ENCODE measurements at places on chromosomes 16 and 17. TPM values are rescaled to one million over a fixed set of nuclear protein-coding genes. Genes with fewer than 3 reads are reported as not detected.

The VTN gene
- 0.53 TPM for total RNA-seq

The ASB16 gene
- 0.13 TPM for total RNA-seq

The TBX6 gene
- 0.12 TPM for total RNA-seq

The LDHD gene
- total RNA-seq: 0.31 TPM

The WFDC1 gene
- total RNA-seq: 29.6 TPM

The CCP110 gene
- total RNA-seq: 10.9 TPM

The SOX9 gene
- 3.0 TPM for total RNA-seq

The SPDYE4 gene
- not detected for total RNA-seq

The CCDC78 gene
- total RNA-seq: 0.79 TPM

The SMIM36 gene
- not detected for total RNA-seq

The C17orf67 gene
- total RNA-seq: 0.53 TPM

The OR3A3 gene
- total RNA-seq: not detected

The RCVRN gene
- not detected for total RNA-seq
